Stimulated activated CD4-positive, alpha-beta T cell treated with anti-CD3 and anti-CD28 coated beads, Interleukin-12 subunit alpha, Interleukin-12 subunit beta, amount 100 ng/mL, for 4 hours (primary cell): ENCODE measurements at places on chromosomes 13 and 19.

DNA sequence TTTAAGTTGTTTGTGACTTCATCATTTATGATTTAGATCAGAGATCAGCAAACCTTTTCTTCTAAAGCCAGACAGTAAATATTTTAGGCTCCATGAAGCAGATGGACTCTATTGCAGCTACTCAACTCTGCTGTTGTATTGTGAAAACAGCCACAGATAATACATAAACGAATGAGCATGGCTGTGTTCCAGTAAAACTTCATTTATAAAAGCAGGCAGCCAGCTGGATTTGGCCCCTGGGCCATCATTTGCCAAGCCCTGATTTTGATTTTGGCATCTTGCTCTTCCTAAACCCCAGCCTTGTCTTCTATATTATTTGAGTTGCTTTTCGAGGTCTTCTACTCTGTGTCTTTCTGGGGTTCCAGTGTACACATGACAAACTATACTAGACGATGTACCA lies 41.3 kb downstream of the RNASEH2B start:
- DNase-seq, result no peak

GRCh38 chr13:63128716-63129115 lies 1713.1 kb upstream of the PCDH20 start:
- DNase-seq, result no peak

DNA sequence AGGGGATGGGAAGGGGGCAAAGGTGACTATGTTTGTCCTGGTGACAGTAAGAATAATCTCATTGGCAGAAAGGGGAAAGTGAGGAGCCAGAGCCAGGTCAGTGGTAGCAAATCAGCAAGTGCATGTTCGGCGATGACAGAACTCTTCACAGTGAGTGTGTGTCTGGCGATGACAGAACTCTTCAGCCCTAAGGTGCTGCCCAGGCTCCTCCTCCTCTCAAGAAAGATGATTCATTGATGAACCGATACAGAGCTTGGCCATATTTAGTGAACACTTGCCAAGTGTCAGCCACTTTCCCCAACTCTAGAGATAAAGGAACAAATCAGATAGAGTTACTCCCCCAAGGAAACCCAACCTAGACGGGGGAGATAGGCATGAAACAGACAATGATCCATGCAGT lies 199.3 kb upstream of the UBL3 start:
- DNase-seq, result no peak

DNA sequence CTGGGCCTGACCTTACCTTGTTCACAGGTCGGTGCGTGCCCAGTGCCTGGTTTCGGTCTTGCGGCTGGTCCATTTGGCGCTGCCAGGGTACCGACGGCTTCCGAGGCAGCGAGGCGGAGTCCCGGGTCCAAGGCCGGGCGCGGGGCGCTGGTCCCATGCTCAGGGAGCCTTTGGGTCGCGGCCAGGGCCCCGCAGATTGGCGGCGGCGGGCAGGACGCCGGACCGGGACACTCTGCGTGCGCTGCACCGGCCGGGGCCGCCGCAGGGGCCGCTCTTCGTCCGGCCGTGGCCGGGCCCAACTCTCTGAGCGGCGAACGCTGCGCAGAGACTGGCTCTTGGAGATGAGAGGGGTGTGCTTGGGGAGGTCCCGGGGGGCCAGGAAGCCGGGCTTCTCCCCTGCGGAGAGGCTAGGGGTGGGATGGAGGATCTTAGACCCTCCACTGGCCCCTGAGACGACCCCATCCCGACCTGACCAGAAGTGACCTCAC lies 3.4 kb upstream of the WIZ start:
- DNase-seq, result no peak

- no peak for DNase-seq
Observed at GRCh38 chr19:51571599-51571998, 516 bp downstream of the ZNF175 start.

DNA sequence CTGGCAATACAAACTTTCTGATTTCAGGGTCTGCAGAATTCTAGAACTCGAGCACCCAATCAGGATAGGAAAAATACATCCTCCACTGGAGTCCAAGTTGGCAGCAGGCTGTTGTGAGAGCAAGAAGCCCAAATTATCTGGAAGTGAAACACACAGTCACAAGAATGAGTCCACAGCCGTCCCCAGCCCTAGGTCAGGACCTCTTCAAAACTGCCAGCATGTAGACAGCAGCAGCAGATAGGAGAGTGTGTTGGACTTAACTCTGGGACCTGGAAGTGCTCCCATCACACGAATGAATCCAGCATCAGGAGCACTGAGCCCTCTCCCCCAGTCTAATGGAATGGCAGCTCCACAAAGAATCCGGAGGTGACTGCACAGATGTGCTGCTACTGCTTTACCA lies 420.7 kb downstream of the OXGR1 start:
- no peak for DNase-seq

DNA sequence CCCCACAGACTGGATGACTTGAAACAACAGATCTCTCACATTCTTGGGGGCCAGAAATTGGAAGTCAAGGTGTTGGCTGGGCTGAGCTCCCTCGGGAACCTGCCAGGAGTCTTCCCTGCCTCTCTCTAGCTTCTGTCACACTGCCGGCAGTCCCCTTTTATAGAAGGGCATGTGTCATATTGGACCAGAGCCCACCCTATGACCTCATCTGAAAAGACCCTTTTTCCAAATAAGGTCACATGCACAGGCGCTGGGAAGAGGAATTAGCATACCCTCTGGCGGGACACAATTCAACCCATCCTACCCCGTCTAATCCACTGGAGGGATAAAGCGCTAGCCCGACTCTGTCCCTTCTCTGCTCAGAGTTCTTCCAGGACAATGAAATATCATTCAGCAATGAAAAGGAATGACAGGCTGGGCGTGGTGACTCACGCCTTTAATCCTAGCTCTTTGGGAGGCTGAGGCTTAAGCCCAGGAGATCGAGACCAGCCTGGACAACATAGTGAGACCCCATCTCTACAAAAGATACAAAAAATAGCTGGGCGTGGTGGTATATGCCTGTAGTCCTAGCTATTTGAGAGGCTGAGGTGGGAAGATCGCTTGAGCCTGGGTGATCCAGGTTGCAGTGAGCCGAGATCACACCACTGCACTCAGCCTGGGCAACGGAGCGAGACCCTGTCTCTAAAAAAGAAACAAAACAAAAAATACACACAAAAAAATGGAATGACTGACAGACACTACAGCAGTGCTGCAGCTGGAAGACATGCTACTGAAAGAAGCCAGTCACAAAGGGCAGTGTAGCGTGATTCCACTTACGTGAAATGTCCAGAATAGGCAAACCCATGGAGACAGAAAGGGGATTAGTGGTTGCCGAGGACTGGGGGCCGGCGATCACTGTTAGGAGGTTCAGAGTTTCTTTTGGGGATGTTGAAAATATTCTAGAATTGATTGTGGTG lies 28.5 kb downstream of the MEIS3 start:
- DNase-seq, result no peak

- DNase-seq, result no peak
Observed at GRCh38 chr13:113784645-113785024, 25.6 kb downstream of the TMEM255B start.

DNA sequence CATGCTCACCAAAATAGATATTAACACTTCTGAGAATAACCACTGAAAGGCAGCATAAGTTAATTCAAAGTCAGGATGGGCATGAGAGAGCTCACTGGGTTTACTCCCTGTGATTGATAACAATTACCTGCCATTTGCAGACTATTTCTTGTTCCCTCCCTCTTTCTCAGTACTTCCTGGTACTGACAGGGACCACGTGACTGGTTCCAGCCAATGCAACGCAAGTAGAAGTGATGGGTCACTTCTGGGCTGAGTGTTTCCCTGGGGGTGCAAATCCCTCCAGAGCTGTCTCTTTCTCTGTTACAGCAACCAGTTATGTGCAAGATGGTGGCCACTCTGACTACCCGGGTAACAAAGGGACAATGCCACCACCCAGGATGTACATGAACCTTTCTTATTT lies 118.8 kb downstream of the EFNB2 start:
- no peak for DNase-seq

DNA sequence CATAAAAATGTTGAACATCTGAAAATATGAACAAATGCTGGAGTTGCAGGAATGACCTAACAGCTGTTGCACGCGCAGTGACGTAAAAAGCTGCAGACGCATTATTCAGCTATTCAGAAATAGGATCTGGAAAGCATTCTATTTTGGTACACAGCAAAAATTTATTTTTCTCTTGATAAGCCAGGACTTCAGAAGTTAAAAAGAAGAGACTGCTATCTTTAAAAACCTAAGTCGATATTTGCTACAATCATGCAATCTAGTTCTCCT lies 36.9 kb upstream of the STARD13 start:
- DNase-seq, result no peak

GRCh38 chr13:41229356-41229755 lies 34.0 kb downstream of the MTRF1 start:
- no peak for DNase-seq

DNA sequence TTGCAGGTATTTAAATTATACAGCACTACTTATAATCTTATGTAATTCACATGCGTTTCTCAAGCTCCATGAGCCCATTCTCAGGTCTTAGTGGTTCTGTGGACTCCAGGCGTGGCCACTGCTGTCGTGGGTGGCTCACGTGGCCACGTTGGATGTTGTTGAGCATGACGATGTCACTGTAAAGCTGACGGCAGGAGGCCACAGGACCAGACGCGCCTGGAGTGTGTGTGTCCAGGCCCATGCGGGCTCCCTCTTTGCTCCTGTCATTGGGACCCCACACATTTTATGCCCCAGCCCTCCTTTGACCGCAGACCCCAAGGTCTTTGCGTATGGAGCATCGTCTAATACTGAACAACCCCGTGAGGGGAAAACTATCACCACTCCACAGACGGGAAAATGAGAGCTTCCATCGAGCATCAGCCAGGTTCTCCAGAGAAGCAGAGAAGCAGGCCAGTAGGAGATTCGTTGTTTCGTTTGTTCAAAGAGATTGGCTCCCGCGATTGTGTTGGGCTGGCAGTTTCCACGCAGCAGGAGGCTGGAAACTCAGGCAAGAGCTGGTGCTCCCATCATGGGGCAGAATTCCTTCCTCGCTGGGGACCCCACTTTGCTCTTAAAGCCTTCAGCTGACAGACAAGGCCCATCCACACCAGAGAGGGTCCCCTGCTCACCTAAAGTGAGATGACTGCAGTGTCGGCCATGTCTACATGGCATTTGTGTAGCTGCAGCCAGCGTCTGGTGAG lies 129.3 kb upstream of the SPACA7 start:
- DNase-seq, result no peak

DNA sequence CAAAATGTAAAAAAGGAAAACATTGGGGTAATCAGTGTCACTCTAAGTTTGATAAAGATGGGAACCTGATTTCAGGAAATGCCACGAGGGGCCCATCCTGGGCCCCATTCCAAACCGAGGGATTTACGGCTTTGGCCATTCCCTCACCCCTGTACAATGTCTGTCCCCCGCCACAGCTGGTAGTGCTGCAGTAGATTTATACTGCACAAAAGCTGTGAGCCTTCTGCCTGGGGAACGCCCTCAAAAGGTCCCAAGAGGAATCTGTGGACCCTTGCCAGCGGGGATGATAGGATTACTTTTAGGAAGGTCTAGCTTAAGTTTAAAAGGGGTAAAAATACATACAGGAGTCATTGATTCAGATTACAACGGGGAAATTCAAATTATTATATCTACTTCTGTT lies 173.4 kb upstream of the SGCG start:
- no peak for DNase-seq

DNA sequence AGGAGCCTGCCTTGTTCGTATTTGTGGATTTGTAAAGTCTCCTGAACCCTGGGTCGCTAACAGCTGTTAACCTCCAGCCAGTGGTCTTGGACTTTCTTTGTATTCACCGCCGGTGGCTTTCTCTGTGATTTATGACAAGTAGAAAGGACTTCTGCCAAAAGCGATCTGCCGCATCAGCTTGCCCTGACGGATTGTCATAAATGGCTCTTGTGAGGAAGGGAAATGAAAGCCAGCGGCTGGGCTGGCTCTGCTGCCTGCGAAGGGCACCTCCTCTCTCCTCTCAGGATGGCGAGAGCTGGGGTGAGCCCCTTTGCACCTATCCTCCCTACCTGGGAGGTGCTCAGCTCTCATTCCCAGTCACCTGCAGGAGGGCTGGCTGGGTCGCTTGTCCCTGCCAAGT lies 25.6 kb downstream of the DHRS12 start:
- DNase-seq, result no peak

DNA sequence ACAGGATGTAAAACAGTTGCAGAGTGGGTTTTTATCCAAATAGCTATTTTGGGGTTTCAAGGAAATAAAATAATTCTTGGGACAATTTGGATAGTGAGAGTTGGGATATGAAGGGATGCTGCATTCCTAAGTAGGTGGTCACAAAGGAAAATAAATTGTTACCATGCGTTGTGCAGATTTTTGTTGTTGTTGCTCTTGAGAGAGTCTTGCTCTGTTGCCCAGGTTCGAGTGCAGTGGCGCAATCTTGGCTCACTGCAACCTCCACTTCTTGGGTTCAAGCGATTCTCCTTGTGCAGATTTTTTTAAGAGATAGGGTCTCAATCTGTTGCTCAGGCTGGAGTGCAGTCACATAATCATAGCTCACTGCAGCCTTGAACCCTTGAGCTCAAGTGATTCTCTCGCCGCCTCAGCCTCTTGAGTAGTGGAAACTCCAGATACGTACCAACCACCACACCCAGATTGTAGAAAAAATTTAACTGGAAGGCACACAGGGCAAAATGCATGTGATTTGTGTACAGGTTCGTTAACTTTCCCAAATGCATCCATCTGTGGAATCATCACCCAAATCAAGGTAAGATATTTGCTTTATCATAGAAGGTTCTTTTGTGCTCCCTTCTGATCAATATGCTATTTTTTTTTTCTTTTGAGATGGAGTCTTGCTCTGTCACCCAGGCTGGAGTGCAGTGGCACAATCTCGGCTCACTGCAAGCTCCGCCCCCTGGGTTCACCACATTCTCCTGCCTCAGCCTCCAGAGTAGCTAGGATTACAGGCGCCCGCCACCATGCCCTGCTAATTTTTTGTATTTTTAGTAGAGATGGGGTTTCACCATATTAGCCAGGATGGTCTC lies 16.0 kb downstream of the SLC1A5 start:
- DNase-seq, result no peak
